ENCODE measurements at places on chromosomes 16 and 17. TPM values are rescaled to one million over a fixed set of nuclear protein-coding genes. Genes with fewer than 3 reads are reported as not detected.

- DNase-seq: no peak
Measured at GRCh38 chr17:37779554-37779953, 34.7 kb upstream of the HNF1B start.

DNA sequence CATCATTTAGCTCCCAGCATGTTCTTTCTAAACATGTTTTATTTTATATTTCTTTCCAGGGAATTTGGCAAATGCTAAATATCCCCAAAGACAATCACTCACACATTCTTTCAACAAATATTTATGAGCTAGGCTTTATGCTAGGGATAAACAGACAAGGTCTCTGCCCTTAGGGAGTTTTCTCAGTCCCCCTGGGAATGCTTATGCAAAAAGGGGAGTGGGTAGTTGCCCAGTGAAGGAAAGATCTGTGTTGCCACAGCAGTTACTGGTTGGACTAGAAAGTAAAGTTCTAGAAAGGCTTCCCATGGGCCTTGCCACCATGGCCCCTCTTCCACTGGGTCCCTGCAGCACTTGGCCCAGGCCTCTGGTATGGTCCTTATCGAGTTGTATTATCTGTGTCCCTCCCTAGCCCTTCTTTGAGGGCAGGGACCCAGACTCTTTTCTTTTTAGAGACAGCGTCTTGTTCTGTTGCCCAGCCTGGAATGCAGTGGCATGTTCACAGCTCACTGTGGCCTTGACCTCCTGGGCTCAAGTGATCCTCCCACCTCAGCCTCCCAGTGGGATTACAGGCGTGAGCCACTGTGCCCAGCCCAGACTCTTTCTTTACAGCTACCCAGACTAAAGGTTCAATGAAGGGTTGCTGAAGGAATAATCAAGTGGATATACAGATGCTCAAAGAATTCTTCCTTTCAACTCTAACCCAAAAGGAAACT, 78.0 kb downstream of the YPEL2 start:
- DNase-seq: no peak

DNA sequence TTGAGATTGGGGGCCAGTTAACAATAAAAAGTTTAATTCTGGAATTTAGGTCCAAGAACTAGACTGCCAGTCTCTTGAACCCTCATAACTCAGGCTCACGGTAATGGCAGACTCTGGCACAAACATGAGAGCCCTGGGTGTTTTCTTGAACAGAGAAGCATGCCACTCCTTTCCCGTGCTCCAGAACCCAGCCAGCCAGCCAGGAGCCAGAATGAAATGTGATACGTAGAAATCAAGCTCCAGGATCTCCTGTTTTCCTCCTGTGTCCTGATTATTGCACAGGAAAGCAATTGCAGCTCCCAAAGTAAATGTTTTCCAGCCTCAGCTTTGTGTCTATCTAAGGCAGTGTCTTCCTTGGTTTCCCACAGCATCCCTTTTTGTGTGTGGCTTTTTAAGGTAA, 46.2 kb upstream of the NOL11 start:
- DNase-seq: no peak

GRCh38 chr16:10827691-10828341, 9.2 kb upstream of the TVP23A start:
- DNase-seq: no peak

- no peak for DNase-seq
Measured at GRCh38 chr16:17251496-17251895, 219.3 kb downstream of the XYLT1 start.

DNA sequence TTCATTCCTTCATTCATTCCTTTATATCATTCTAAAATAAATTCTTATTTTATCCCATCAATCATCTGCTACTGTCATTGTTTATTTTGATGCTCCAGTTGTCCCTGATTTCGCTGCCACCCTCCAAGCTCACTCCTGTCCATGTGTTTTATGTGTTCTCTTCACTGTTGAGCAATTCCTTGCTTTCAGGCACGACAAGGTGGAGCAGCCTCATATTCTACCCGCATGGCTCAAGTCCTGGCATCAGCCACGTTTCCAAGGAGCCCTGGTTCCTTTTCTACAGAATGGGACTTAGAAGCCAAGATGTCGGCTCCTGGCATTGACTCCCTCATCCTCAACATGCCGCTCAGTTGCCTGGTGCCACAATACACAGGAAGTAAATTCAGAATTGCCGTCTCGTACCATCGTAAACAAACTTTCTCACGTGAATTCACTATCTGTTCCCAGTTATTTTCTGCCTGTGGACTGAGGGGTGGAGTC, 139.0 kb downstream of the RPTOR start:
- DNase-seq: no peak

GRCh38 chr16:75702242-75702641, 981 bp upstream of the DUXB start:
- DNase-seq: no peak

DNA sequence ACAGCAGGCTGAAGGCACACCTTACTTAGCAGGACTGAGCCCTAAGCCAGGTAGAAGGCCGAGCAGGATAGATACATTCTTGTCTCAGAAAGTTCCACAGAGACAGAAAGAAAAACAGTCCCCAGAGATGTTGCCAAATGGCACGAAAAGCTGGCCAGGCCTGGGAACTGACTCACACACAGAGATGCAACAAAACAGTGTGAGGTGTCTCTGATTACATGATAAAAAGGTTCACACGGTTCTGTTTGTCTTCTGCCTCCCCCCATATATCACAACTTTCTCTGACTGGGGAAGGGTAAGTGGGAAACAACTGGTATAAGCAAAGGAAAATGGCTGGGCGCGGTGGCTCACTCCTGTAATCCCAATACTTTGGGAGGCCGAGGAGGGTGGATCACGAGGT, 1.7 kb downstream of the WBP2 start:
- DNase-seq: no peak

DNA sequence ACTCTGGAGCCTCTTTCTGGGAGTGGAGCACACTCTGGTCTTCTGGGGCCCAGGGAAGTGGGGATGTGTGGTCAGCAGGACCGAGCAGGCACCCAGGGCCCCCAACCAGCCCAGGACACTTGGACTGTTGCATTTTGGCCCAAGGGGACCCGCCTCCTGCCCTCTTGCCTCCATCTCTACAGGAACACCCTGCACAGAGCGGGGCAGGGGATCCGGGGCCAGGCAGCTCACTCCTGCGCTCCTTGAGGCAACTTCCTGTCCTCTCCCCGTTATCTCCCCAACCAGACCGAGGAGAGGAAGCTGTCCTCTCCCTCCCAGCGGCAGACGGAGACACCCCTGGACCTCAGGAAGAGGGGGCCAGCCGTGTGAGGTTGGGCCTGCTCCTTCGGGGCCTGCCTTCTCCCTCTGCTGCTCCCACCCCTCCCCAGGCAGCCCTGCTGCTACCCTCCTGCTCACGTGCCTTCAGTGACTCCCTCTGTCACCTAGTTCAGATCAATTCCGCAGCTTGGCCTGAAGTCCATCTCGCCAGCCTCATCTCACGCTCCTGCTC, 10.0 kb upstream of the ATP2A3 start:
- no peak for DNase-seq

DNA sequence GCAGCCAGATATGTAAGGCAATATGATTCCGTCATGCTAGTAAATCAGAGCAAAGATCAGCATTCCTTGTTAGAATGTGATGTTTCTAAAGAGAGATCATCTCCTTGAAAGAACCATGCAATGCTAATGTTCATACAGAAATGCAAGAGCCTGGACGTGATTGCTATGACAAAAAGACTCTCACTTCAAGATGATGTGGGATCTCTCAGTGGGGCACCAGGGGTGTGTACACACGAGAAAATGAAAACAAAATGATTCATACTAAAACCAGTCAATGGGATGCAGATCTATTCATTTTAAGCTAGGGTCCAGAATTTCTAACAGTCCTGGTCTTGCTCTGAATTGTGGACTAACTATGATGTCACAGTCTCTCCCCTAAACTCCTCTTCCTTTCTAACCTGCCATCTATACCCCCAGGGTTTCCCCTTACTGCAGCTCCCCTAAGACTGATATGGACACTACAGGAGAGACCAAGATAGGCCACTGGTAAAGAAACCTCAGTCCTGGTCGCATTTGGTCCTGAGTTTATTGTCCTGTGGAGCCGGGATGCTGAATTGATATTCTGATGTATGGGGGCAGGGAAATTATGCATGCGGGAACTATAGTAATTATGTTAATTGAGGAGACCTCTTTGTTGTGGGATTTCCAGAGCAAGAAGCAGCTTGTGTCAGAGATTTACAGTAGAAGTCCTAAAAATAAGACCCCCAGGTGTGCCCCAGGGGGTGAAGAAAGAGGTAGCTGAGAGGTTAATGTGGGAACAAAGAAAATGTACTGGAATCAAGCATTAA, 179.0 kb downstream of the PMP22 start:
- no peak for DNase-seq

GRCh38 chr17:76987486-76988093, 119.4 kb downstream of the MGAT5B start:
- DNase-seq: no peak

DNA sequence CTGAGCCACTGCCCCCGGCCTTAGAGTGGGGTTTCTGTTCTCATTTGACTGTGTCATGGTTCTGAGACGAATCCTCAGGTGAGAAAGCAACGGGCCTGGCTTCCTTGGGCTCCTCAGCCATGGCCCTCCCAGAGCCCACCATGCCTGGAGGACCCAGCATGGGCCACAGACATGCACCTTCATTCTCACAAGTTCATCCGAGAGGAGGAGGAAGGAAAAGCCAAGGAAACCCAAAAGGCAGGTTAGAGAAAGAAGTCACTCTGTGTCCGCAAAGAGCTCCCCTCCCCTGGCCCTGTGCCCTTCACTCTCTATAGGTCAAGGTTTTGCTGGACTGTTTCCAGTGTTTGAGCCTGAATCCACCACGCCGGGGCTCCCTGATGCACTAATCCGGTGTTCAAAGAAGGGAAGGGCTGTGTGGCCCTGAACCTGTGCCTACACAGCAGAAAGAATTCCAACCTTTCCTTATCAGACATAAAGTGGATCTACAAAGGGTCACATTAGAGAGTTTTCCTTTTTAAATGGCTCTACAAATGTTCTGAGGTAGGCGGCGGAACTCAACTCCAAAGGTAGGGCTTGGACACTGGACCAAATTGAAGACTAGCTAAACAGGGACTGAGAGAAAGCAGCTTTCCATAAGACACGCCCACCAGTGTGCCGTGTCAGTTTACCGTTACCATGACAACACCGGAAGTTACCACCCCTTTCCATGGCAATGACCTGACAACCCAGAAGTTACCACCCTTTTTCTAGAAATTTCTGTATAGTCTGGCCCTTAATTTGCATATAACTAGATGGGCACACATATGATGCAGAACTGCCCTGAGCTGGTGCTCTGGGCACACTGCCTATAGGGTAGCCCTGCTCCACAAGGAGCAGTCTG, 15.9 kb upstream of the PECAM1 start:
- no peak for DNase-seq

Gene PDP2
- total RNA-seq: 8.6 TPM

Gene PNMT
- 3.7 TPM for total RNA-seq

Gene MMP28
- 9.4 TPM for total RNA-seq

Gene GAST
- not detected for total RNA-seq

Gene CD300E
- total RNA-seq: under 0.01 TPM

Gene NOG
- 7.7 TPM for total RNA-seq

Gene LITAFD
- total RNA-seq: not detected
